Esophagus muscularis mucosa (tissue), 4 donors: ENCODE measurements at places on chromosomes 2 and 18. TPM values are rescaled to one million over a fixed set of nuclear protein-coding genes. Genes with fewer than 3 reads are reported as not detected.

DNA sequence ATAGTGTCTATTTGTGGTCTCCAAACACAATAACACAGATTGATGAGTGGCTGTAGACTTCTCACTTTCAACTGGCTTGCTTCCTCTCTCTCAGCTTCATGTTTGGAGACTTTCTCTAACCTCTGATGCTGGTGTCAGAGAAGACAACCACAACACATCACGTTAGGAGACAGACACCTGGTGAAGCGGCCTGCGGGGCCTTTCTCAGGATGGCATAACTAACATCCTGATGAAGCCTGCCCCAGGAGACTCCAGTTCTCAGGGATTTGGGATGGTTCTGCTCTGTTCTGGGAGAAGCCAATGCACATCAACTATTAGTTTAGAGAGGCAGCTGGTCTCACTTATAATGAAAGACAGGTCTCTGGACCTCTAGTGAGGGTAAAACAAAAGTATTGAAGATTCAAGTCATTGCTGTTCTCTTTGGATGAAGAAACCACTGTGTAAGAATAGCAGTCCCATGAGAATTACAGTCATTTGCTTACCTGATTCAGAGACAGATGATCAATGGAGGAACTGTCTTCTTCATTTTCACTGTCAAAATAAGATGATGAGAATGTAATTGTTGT lies 2.0 kb downstream of the IL1A start:
- H3K36me3 ChIP-seq = no peaks in the 10 kb centered on the region
- no peak overlapping the region for H3K4me3 ChIP-seq
- H3K27ac ChIP-seq = no peak overlapping the region
- no peaks in the 10 kb centered on the region for H3K4me1 ChIP-seq
- no peaks in the 10 kb centered on the region for H3K27me3 ChIP-seq

GRCh38 chr2:166972002-166972401 lies 83.7 kb downstream of the XIRP2 start:
- H3K27ac ChIP-seq = no peak overlapping the region
- no peaks in the 10 kb centered on the region for H3K36me3 ChIP-seq
- no peaks in the 10 kb centered on the region for H3K4me1 ChIP-seq
- H3K27me3 ChIP-seq = no peaks in the 10 kb centered on the region
- H3K4me3 ChIP-seq = no peak overlapping the region

Gene LYPD6
- total RNA-seq = 1.2 TPM

Gene PXDN
- 71.8 TPM for total RNA-seq

Gene LYPD1
- 5.4 TPM for total RNA-seq
